T-helper 2 cell treated with Interferon-gamma antibody and Interleukin-4, amounts not matched to agents 5 μg/mL and 100 μg/mL, for 36 hours (primary cell): ENCODE measurements at places on chromosomes 7 and 10.

GRCh38 chr7:111873326-111873646 is 311.0 kb upstream of the IMMP2L start:
- H3K27me3 ChIP-seq = peaks cover 5% of the 10 kb centered on the region
- no peak overlapping the region for H3K4me3 ChIP-seq
- DNase-seq = no peak
- no peak overlapping the region for H3K27ac ChIP-seq
- no peaks in the 10 kb centered on the region for H3K36me3 ChIP-seq

- no peak for DNase-seq
- H3K36me3 ChIP-seq = peaks cover 4% of the 10 kb centered on the region
- H3K27ac ChIP-seq = no peak overlapping the region
- H3K27me3 ChIP-seq = no peaks in the 10 kb centered on the region
These were observed 22.4 kb upstream of the FGL2 start for GRCh38 chr7:77222065-77222464.

DNA sequence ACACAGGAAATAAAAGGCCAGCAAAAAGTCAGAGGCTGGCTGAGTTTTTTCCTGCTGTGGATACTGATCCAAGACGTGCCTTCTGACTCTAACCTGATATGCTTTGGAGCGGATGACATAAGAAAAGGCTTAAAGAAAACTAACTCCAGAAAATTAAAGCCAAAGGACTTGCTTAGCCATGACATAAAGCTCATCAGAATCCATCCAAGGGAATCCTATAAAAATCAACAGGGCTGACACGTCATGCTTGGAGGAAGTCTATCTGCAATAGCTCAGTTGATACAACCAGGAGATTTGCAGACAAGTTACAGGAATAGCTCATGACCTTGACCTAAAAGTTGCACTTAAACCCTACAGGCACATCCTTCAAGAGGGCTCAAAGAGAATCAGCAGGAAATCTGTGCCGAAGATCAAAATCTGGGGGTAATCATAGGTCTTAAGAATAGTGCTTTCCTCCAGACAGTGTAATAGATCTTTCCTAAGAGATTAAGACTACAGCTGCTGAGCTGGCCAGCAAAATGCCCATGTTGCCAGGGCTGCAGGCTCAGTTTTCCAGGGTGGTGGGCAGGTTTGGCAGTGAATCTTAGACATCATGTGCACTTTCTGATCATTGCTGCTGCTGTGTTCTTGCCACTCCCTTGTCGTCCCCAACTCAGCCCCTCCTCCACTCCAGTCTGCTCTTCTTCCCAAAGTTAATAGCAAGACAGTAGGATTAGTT is 111.5 kb upstream of the SVIL start:
- no peaks in the 10 kb centered on the region for H3K4me1 ChIP-seq
- no peak overlapping the region for H3K4me3 ChIP-seq
- no peak overlapping the region for H3K27ac ChIP-seq
- peaks cover 14% of the 10 kb centered on the region for H3K27me3 ChIP-seq
- DNase-seq = no peak

- H3K27me3 ChIP-seq = no peaks in the 10 kb centered on the region
- peaks cover 26% of the 10 kb centered on the region for H3K36me3 ChIP-seq
- H3K4me3 ChIP-seq = no peak overlapping the region
- H3K27ac ChIP-seq = no peak overlapping the region
These were observed 359.2 kb upstream of the AOAH start for GRCh38 chr7:37083311-37084096.

GRCh38 chr10:26543567-26544306 is 105.6 kb downstream of the APBB1IP start:
- H3K4me3 ChIP-seq = no peak overlapping the region
- H3K36me3 ChIP-seq = peaks cover 61% of the 10 kb centered on the region
- H3K27me3 ChIP-seq = no peaks in the 10 kb centered on the region
- H3K27ac ChIP-seq = peak overlapping the region; percentile 64
- H3K4me1 ChIP-seq = peaks cover 21% of the 10 kb centered on the region

DNA sequence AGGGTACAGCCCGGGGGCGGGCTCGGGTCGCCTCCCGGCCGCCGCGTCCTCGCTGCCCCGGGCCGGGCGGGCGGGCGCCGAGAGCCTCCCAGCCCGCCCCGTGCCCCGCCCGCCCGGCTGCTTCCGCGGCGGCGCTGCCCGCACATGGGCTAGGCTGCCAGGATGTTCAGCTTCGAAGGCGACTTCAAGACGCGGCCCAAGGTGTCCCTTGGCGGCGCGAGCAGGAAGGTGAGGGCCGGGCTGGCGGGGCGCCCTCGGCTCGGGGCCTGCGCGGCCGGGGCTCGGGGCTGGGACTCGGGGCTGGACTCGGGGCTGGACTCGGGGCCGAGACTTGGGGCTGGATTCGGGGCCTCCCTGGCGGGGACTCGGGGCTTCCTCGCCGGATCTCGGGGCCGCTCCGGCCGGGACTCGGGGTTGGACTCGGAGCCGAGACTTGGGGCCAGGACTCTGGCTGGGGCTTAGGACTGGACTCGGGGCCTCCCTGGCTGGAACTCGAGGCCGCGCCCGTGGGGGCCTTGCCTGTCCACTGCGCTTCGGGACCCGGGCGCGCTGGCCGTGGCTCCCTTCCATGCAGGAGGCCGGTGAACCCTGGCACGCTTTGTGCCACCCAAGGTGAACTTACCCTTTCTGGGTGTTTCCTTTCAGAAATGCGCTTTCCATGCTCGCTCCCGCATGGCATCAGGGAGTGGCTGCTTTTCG is 534 bp downstream of the UBE3C start:
- H3K4me1 ChIP-seq = peaks cover 38% of the 10 kb centered on the region
- H3K36me3 ChIP-seq = peaks cover 28% of the 10 kb centered on the region
- H3K27me3 ChIP-seq = no peaks in the 10 kb centered on the region

DNA sequence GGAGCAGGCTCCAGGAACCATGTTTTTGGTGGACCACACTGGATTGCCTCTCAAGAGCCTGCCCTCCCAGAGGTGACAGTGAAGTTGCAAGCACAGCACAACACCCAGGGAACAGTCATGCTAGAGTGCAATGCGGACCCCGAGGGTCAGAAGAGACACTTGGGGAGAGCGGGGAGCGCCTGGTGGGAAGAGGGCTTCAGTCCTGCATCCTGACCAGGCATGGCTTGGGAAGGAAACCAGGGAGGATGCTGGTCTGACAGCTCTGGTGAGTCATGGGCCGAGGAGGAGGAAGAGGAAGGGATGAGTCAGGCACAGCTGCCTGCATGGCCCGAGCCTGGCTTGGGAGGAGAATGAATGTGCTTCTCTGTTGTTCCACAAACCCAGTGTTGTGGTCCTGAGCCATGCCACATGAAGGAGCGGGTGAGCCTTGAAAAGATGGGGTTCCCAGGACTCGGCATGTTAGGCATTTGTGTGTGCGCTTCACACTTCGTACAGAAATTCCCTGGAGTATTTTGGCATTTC is 29.5 kb upstream of the ANKRD2 start:
- no peak overlapping the region for H3K27ac ChIP-seq

DNA sequence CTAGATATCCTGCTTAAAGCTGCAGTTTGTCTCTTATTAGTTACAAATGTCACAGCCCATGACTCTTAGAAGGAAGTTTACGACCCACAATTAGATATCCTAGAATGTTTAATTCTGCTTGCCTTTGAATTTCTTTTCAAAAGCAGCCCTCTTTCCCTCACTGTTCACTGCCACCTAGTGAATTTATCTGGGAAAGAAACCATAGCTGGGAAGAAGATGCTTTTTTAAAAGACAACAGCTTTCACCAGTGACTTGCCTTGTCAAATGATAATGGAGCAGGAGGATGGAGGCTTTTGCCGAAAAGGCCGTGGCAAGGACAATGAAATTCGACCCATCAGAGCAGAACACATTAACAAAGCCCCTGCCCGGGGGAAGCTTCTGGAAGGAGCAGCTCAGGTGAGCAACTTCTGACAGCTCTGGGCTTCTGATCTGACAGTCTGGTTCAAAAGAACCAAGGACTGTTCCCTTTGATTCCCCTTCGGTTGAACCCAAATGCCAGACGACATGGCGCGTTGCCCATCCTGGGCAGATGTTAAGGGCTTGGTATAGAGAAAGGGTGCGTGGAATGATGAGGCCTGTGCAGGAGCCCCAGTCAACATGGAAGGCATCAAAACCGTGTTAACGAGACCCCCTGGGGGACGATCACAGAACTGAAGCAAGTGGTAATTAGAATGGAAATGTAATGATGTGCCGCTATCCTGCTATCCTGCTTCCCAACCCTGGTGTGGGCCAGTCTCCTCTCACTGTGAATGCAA is 236.8 kb downstream of the FRMD4A start:
- H3K36me3 ChIP-seq = no peaks in the 10 kb centered on the region
- DNase-seq = no peak
- H3K4me3 ChIP-seq = no peak overlapping the region
- H3K27ac ChIP-seq = no peak overlapping the region

GRCh38 chr7:157564517-157565177 is 227.8 kb downstream of the DNAJB6 start:
- H3K4me3 ChIP-seq = no peak overlapping the region
- no peak overlapping the region for H3K27ac ChIP-seq
- no peak for DNase-seq
- peaks cover 14% of the 10 kb centered on the region for H3K36me3 ChIP-seq
